ENCODE measurements at places on chromosomes 12 and 14.

- DNase-seq, result no peak
These were observed 98.6 kb downstream of the SCARB1 start for GRCh38 chr12:124764870-124765580.

DNA sequence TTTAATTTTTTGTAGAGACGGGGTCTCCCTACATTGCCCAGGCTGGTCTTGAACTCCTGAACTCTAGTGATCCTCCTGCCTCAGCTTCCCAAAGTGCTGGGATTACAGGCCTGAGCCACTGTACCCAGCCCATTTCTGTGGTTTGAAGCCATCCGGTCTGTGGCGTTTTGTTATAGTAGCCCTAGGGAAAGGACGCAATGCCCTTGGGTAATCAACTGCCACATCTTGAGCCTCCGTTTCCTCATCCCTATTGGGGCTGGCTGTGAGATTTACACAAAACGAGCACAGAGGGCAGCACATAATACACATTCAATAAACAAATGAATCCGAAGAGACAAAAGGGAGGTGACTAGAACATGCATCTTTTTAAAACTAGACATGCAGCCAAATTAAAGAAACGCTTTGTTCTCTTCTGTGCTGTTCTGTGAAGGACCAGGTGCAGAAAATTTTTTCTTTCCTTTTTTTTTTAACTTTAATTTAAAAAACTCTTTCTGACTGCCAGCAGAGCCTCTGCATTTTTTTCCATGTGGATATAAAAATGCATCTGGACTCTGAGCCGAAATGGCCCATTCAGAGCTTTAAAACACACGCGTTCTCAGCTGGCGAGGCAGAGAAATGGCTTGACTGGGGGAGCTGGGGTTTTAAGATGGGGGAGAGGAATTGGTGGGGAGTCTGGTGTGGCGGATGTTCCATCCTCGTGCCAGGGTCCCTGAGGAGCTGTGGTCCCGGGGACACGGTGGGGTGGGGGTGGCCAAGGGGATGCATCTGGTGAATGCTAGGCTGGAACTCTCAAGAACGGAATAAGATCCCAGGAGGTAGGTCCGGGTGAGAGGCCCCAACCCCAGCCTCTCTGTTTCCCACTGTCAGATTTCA is 119.0 kb downstream of the RBM19 start:
- DNase-seq, result no peak

- DNase-seq, result no peak
These were observed 243.7 kb downstream of the AKAP6 start for GRCh38 chr14:32572867-32573150.

- no peak for DNase-seq
These were observed 2.8 kb upstream of the NINJ2 start for GRCh38 chr12:666066-666465.

GRCh38 chr12:122003651-122004611 is 17.8 kb upstream of the BCL7A start:
- no peak for DNase-seq

GRCh38 chr14:20019257-20019865 is at the start of gene OR4K14:
OR4K14 (minus strand) TSS chr14:20019307; CDS start chr14:20015193, 4,114 bp downstream.
- no peak for DNase-seq
